Stimulated activated naive CD8-positive, alpha-beta T cell treated with anti-CD3 and anti-CD28 coated beads, Interleukin-15, amount 100 ng/mL, for 72 hours (primary cell): ENCODE measurements at places on chromosomes 1 and 21.
A peak's percentile ranks its signal among the peaks of the same experiment; 100 is the strongest.

GRCh38 chr21:29105218-29105617 lies 25.2 kb upstream of the MAP3K7CL start:
- DNase-seq: no peak

GRCh38 chr1:247551721-247552120 lies 2.8 kb downstream of the GCSAML start:
- no peak for DNase-seq

GRCh38 chr1:211082824-211083223 lies 51.1 kb downstream of the KCNH1 start:
- no peak for DNase-seq

- peak; percentile 9 for DNase-seq
Measured at GRCh38 chr1:43439781-43440180, 13.9 kb downstream of the HYI start.

DNA sequence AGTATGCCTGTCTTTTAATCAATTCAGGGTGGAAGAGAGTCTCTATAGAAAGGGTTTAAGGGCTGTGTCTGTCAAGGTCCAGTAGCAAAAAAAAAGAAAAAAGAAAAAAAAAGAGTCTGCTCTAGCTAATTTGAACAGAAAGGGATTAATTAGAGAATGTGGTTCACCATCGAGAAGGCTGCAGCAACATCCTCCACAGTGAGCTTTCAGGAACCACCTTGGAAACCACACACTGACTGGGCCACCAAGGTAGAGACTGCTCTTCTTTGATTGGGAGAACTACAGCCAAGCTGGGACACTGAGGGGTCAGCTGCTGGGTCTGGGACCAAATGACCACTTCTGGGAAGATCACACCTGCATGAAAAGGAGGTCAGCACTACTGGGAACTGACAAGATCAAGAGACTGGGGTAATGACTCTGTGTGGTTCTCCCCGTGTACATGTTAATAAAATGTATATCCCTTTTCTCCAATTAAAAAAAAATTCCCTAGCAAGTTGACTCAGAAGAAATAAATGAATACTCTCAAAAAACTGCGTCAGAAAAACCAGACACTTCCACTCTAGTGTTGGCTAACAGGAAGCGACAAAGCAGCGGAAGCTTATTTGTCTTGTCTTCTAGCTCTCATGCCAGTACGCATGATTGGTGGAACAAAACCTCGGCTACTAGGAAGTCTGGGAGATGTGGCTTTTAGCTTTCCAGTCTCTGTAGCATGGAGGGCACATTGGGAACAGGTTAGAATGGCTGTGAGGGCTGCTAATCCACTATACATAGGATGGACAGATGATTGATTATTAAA lies 60.0 kb upstream of the IVNS1ABP start:
- DNase-seq: no peak

- DNase-seq: no peak
Measured at GRCh38 chr1:44545961-44546360, 128.3 kb downstream of the TMEM53 start.

DNA sequence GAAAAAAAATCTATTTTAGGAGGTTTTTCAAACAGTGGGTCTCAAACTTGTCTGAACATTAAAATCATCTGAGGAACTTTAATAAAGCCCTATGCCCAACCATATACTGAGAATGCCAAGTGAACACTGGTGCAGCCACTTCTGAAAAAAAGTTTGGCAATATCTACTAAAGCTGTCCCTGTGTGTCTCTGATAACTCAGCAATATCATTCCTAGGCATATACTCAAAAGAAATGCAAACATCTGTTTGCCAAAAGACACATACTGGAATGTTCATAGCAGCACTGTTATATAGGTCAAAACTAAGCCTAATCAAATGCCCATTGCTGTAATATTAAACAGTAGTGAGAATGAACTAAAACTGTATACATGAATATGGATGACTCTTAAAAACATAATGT lies 74.2 kb upstream of the RGS4 start:
- DNase-seq: no peak

GRCh38 chr1:175265091-175265490 lies 72.5 kb upstream of the KIAA0040 start:
- no peak for DNase-seq

GRCh38 chr1:156920233-156921052 lies at the start of gene LRRC71:
LRRC71 (plus strand) TSS chr1:156920632; CDS start chr1:156920804, 172 bp downstream.
- DNase-seq: peak; percentile 82

DNA sequence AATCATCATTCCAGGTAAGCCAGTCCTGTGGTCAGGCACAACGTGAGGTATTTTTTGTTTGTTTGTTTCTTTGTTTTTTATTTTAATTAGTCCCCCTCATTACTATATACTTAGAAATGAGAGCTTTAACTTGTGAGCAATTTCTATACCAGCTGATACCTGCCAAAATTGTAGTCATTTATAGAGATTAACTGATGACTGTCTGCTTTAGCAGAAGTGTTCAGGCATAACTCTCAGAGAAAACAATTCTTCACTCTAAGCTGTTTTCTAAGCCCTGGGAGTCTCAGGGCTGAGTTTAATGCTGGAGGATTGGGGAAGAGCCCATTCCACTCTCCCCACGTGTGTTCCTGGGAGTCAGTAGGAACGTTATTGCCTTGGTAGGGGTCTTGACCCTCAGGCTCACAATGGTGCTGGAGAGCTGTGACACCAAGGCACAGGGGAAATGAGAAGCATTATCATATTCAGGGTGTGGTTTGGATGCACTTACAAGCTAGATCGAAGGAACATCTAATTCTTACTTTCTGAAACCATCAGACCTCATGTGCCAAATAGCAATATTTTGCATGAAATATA lies 168.2 kb downstream of the CLIC6 start:
- no peak for DNase-seq

GRCh38 chr1:85019994-85020393 lies 23.1 kb upstream of the MCOLN2 start:
- no peak for DNase-seq

GRCh38 chr1:85661767-85662166 lies 46.5 kb downstream of the ZNHIT6 start:
- DNase-seq: no peak

GRCh38 chr1:184270556-184270955 lies 116.3 kb upstream of the C1orf21 start:
- DNase-seq: no peak

DNA sequence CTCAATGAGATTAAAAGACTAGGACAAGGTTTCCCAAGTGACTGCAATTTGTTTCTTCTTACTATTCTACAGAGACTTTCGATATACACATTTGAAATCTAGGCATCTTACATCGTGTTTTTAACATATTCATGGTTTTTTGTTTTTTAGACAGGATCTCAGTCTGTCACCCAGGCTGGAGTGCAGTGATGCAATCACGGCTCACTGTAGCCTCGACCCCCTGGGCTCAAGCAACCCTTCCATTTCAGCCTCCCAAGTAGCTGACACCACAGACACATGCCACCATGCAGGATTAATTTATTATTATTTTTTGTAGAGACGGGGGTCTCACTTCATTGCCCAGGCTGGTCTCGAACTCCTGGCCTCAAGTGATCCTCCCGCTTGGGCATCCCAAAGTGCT lies 1.5 kb downstream of the PDZK1 start:
- DNase-seq: no peak

DNA sequence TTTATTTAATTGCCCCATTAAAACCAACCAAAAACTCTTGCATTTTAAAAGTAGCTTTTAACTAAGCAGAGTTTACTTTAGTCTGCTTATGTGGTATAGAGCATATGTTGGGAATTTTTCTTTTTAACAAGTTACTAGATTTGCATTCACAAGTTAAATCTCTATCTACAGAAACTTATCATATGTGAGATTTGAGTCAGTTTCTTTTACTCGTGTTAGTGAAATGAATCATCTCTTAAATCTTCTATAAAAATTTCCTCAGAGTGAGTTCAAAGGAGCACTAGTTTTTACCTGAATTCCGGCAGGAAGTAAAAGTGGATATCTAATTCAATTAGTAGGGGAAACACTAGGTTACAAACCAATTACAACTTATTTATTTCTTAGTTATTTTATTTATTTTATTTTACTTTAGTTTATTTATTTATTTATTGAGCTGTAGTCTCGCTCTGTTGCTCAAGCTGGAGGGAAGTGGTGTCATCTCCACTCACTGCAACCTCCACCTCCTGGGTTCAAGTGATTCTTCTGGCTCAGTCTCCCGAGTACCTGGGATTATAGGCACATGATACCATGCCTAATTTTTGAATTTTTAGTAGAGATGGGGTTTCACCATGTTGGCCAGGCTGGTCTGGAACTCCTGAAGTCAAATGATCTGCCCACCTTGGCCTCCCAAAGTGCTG lies 1609.6 kb upstream of the B3GALT2 start:
- no peak for DNase-seq

- no peak for DNase-seq
Measured at GRCh38 chr21:45334134-45334533, 46.4 kb upstream of the POFUT2 start.

- DNase-seq: no peak
Measured at GRCh38 chr1:201309416-201309815, 26.1 kb downstream of the PKP1 start.

GRCh38 chr1:226821719-226822085 lies 48.7 kb upstream of the PSEN2 start:
- DNase-seq: no peak

GRCh38 chr21:26394341-26394740 lies 178.7 kb downstream of the CYYR1 start:
- no peak for DNase-seq
